ENCODE measurements at places on chromosomes 2 and 18.

DNA sequence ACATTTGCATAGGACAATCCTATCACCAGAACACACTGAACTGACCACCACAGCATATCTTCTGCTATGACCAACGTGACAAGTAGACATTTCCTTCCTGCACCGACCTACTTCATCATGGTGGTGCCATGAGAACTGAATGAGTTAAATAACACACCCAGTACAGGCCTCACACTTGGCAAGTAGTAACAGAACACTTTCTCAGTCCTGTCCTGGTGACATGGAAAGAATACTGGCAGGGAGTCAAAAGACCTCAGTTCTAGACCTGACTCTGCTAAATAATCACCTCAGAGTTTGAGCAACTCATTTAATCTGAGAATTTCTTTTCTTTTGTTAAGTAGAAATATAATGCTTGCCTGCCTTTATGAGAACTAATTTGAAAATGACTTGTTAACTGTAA is 186.3 kb upstream of the SMAD7 start:
- no peak for DNase-seq

DNA sequence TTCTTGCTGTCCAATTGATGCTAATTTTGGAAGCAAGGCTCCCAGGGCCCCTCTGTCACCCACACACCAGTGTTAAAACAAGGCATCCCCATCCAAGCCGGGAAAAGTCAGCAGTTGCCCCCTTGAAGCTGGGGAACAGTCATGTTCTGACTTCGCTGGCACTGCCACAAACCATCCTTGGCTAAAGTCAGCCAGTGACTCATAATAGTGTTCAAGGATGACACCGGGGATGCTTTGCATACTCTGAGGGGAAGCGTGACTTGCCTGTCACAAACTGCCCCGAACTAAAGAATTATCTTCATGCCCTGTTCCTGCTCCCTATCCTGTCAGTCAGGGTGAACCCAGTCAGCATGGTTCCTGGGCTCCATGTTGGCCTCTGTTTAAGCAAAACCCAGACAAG is 37.0 kb downstream of the TGFA start:
- no peak for DNase-seq

DNA sequence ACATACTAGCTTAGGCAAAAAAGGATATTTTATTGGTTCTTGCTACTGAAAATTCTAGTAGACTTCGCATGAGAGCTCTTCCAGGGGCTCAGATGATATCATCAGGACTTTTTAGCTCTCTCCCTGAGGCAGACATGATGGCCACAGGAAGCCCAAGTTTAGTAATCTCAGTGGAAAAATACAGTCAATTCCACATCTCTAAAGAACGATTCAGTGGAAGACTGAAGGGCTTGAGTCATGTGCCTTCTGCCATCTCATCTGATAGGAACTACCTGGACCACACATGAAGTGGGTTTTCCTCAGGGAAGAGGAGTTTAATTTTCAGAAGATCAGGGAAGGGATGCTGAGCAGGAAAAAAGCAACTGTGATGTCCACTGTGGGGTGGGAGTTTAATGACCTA is 117.3 kb downstream of the TTC27 start:
- no peak for DNase-seq

GRCh38 chr18:28607991-28608390 is 431.1 kb upstream of the CDH2 start:
- DNase-seq, result no peak

DNA sequence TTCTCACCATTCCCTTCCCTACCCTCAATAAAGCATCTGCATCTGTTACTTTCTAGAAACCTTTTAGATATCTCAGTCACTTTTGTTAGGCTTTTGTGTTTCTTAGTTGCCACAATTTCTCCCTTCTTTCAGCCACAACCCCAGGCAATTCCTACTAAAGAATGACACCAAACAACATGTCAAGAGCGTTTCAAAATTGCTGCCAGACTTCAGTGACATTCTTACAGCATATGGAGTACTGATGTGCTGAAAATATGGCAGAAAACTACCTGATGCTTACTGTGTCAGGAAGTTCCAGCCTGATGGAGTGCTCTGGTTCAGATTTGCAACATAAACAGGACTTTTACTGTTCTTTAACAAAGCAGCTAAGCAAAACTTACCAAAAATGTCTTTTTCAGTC is 957.7 kb upstream of the POU3F3 start:
- DNase-seq, result no peak

DNA sequence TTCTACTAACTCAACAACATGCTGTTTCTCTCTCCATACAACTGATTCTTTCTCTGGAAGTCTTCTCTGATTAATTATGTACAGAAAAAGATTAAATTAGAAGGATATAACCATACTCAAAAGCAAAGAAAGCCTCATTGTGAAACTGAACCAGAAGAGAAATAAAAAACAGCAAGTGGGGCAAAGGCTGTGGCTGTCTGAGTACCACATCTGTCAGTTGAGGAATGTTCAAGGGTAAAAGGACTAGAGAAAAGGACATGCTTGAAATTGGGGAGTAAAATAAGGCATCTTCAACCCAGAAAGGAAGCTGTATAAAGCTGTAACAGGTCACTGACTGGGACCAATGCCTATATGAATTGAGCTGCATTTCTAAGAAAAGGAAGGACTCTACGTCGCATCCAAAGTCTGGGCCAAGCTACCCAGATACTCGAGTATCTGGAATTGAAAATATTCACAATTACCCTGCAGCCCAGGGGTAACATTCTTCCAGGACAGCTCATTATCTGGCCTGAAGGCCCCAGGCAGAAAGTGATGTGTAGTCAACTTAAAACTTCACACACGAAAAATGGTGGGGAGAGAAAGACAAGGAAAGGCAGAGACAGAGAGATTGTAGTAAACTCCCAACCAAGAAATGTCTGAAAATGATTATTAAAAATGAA is 356.0 kb upstream of the GALNT5 start:
- DNase-seq, result peak; percentile 11

DNA sequence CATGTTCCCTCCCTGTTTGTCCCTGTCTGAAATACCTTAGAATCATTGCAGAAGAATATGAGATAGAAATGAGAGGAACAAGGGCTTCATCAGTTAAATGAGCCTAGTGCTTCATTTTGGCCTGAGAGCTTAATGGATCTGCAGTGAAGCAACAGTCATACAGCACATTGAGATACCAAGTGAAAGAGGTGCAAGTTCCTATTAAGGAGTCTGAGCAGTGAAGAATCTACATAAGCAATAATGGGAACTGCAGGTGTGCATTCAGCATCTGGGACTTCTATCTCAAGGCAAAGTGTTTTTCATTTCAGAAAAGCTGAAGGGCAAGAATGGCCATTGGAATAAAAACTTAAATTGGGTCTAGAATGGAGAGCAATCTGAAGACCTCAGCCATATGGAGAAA is 323.2 kb upstream of the SLC39A10 start:
- DNase-seq, result no peak

DNA sequence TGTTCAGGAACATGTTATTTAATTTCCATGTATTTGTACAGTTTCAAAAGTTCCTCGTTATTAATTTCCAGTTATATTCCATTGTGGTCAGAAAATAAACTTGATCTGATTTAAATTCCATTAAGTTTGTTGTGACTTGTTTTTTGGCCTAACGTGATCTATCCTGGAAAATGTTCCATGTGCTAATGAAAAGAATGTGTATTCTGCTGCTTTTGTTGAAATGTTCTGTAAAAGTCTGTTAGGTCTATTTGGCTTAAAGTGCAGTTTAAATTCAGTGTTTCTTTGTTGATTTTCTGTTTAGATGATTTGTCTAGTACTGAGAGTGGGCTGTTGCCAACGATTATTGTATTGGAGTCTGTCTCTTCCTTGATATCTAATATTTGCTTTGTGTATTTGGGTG is 148.0 kb downstream of the UBR3 start:
- no peak for DNase-seq

- no peak for DNase-seq
Observed at GRCh38 chr2:150425121-150425955, 62.1 kb downstream of the RND3 start.

DNA sequence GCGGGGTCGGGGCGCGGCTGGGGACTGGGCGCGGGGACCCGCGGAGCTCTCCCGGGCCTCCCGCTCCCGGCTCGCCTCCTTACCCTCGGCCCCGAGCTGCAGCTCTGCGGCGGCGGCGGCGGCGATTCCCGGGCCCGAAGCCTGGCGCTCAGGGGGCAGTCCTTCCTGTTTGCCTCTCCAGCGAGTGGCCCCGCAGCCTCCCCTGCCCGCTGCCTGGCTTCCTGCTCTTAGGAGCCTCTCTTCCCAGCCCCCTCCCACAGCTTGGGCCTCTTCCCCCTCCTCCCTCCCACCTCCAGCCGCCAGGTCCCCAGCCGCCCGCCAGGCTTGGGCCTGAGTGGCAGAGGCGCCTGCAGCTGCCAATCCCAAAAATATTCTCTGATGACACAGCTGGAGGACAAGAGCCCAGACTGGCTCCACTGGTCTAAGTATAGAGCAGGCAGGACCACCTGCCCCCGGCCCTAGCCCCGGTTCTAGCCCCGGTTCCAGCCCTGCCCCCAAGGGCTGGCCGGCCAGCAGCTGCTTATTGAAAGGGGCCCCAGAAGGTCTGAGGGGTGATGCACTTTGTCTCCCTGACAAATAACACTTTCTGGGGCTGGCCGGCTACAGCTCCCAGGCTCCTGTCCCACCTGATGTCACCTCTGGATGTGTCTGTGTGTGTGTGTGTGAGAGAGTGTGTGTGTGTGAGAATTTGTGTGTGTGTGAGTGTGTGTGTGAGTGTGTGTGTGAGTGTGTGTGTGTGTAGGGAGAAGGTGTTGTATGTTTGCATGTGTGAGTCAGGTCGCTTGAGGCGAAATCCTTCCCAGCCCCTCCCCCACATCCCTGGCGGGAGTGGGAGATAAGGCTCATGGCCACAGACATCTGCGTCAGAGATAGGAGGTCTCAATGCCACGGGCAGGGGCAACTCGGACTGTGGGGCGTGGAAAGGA is at the start of gene OBSL1:
Gene OBSL1, minus strand, starts transcription at position 229 of the 926 bp plus-strand sequence. CDS start 307 bp downstream, outside the sequence.
- peak; percentile 58 for DNase-seq

DNA sequence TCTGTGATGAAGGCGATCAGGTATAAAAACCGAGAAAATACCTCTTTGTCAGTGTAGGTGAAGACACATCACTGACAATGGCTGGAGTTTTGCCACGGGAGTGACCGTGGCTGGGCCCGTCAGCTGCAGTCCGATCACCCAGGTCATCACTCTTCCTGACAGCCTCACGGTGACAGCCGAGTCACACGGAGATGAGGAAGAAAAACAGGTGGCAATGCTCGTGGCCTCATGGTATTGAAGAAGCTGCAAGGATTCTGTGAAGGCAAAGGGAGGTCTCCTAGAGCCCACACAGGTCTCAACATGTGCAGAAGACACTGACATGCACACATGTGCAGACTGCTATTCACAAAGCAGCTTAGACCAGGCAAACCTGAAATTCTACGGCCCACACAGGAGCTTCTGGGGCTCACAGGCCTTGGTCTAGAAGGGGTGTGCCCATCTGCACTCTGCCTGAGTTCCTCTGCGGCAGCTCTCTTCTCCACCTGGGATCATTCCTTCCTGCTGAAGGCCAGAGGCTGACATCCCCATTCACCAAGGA is 7.4 kb downstream of the COPS9 start:
- DNase-seq, result no peak

- peak; percentile 47 for DNase-seq
Observed at GRCh38 chr2:223047260-223047761, 4.7 kb upstream of the KCNE4 start.

DNA sequence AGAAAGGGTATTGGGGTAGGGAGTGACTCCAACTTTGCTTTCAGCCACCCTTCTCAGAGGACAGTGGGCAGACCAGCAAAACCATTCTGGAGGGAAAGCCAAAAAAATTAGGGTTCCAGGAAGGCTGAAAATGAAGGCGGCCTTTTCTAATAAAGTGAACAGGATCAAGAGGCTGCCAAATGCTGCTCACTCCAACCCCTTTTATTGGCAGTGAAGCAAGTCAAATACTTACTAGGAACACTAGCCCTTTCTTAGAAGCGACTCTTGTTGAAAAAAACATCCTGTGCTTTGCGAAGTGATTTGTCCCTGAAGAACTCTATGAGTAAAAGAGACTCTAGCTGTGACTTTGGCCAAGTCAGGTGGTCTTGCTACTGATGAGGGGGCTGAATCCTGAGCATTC is 83.6 kb upstream of the CYP1B1 start:
- DNase-seq, result no peak

GRCh38 chr2:18413676-18414396 is 146.6 kb downstream of the RDH14 start:
- DNase-seq, result peak; percentile 83

DNA sequence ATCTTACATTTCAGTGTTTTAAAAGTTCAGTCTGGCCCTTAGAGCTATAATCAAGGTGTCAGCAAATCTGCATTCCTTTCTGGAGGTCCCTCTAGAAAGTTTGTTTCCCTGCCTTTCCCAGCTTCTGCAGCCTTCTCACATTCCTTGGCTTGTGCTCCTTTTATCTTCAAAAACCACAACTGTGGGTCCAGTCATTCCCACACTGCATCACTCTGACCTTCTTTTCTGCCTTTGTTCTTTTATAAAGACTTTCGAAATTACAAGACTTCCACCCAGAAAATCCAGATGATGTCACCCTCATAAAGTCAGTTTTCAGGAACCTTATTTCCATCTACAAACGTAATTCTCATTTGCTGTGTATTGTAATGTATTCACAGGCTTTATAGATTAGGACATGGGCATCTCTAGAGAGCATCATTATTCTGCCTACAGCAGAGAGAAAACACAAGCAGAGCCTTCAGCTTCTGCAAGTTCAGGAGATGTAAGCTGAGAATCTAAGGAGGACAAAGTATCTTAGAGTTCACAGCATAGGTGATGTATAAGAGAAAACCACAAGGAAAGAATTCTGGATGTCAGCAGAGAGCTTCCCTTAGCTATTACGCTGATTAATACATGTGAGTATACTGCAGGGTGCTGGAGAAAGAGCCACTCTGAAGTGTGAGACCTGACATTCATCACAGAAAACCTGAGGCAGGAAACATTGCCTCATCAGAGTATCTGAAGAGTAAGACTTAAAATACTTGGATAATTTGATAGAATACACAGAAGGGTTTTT is 1100.2 kb downstream of the CBLN2 start:
- DNase-seq, result peak; percentile 74

DNA sequence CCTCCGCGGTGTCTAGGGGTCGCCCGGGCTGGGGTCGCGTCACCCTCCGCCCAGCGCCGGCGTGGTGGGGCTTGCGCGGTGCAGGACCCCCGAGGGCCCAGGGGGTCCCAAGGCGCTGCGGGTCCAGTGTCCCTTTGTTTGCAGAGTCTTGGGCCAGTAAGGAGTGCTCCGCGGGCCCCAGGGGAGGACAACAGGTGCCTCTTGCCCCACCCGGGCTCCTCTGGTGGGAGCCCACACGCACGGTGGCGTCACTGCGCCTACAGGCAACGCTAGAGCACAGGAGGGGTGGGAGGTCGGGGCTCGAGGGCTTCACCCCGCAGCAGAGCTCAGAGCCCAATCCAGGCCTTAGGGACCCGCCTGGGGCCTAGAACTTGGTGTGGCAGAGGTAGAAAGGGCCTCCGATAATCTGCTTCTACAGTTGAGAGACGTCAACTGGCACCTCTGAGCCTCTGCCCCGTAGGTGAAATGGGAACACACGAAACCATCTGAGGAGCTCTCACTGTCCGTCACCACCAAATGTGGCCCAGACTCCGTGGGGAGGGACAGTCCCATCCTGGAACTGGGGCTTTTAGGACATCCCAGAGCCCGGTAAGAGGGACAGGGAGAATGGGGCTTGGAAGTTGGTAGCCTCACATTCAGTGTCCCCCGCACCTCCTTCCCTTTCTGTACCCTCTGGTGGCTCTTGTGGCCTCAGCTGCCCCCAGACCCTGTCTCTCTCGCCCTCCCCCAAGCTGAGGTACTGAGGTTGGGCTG is 1.4 kb downstream of the ARID5A start:
- no peak for DNase-seq
